Renal cortical epithelial cell (primary cell): ENCODE measurements at places on chromosomes 6 and 20. TPM values are rescaled to one million over a fixed set of nuclear protein-coding genes. Genes with fewer than 3 reads are reported as not detected.

Gene TFB1M
- 11.8 and 21.7 TPM in 2 replicates for total RNA-seq

Gene RIMS1
- 21.7 and 29.5 TPM in 2 replicates for total RNA-seq

DNA sequence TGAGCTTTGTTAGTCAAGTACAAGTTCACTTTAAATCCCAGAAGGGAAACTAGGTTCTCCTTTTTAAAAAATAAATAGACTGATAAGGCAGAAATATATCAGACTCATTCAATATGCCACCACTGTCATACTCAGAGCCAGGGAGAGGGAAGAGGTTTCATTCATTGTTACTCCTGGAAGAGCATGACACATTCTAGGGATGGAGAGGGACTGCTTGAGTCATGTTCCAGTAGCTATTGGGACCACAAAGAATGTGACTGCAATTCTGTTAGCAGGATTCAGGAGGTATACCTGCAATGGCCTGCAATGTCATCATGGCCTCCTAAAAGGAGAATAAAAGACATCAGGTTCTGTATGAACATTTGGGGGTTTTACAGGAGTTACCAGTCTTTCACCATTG is 167.6 kb downstream of the TFAP2B start:
- DNase-seq: peak; percentile 41

DNA sequence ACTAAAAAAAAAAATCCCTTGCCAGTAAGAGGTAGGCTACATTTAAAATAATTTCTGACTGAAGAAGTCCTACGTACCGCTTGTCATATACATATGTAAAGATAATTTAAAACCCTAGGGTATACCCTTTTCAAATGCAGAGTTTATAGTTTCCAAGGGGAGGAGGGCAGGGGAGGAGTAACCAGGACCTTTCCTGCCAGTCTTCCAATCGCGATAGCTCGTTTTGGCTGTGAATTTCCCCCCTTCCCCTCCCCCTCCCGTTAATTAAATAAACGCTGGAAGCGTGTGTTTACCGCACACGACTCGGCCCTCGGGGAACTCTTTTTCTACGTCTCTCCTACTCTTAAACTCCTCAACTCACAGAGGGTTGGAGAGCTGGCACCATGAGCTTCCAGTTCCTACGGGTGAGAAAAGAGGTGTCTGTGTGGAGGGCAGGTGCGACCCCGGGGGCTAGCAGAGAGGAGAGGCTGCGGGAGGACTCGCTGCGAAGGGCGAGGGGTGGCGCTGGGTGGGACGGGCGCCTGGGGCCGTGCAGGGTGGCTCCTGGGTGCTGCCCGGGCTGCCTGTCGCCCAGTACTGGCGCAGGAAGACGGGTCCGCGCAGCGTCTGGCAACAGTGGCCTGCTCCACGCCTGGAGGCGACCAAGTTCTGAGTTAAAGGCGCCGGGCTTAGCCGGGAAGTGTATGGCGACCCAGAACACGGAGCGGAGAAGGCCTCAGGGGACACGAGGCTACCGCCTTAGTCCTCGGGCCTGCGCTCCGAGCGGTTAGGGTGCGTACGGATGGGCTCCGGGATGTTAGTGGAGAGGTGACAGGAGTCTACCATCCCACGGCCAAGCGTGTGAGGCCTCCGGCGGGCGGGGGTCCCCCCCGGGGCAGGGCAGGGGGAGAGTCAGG is 4.1 kb upstream of the TFAP2C start:
- DNase-seq: no peak

DNA sequence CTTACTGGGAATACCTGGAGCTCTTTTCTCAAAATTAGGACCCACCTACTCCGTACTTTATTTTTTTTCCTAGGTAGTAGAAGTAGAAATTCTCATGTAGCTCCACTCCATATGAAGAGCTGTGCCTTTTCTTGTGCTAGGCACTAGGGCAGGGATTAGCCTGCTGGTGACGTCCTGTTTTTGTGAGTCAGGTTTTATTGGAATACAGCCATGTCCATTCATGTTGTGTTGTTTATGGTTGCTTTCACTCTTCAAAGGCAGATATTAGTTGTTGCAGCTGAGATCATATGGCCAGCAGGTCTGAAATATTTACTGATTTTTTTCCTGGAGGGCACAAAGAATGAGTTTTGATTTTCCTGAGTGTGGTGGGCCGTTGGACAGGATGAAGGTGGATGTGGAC is 20.5 kb downstream of the XRN2 start:
- DNase-seq: peak; percentile 85

- no peak for DNase-seq
These were observed 102.5 kb downstream of the EYA2 start for GRCh38 chr20:46997187-46997586.

- DNase-seq: no peak
These were observed 733.3 kb upstream of the SLC35B3 start for GRCh38 chr6:9168669-9169068.
